Effector CD4-positive, alpha-beta T cell (primary cell): ENCODE measurements at places on chromosomes 6 and 20.

DNA sequence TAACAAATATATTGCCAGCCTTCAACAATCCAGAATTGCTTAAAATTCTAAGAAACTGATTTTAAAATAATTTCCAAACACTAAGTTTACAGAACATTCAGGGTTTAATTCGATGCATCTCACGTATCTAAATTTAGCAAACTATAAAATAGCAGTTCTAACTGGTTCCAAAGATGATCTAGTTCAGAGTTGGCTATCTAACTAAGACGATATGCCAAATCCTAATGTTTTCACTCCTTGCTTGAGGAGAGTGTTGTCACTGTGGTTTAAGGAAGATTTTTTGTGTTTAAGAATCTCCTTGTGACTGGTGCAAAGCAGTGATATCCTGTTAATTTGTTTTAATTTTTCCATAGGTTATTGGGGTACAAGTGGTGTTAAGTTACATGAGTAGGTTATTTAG lies 311.5 kb upstream of the ID4 start:
- no peak for DNase-seq

GRCh38 chr20:32999603-33000250 lies 4.5 kb downstream of the SUN5 start:
- DNase-seq = no peak

DNA sequence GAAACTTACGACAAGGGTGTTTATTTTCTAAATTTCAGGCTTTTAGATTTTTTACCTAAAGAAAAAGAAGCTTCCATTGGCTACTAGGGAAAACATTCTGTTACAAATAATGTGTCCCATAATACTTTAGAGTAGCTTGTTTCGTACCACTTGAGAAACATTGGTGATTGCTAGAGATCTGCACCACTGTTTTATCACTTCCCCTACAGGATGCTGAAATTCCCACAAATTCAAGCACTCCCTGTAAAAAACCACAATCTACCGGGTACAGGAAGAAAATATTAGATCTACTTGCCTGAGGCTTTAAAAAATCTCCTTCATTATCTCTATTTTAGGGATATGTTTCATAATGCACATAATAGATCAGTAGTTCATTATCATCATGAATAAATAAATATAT lies 29.9 kb downstream of the SEL1L2 start:
- no peak for DNase-seq

DNA sequence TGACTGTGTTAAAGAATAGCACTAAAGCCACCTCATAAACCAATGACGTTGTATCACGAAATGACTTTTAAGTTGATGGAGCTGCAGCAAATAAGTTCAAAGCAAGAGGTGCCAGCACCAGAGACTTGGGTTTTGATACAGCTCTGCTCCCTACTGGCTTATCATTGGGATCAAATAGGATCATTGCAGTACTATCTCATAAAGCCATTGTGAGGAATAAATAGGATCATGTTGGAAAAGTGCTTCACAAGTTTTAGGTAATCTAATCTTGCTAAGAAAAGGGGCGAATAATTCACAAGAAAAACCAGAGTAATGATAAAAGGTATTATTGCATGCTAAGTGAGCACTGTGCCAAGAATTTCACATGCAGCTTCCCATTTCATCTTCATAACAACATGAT lies 10.4 kb upstream of the CEP85L start:
- no peak for DNase-seq

DNA sequence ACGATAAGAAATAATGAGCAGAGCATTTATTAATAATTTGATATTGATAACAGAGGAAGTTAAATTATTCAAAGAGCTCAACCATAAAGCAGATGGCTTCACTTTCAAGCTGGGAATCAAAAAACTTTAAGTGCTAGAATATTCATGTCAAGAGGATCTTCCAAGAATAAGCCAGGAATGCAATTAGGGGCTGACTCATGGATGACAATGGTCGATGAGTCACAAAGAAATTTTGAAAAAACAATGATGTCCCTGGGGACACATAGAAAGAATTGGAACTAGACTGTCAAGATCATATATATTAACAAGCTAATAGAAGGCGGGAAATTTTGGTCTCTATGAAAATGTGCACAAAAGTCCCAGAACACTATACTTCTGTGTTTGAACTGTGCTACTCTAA lies 304.1 kb downstream of the LAMA2 start:
- DNase-seq = no peak

DNA sequence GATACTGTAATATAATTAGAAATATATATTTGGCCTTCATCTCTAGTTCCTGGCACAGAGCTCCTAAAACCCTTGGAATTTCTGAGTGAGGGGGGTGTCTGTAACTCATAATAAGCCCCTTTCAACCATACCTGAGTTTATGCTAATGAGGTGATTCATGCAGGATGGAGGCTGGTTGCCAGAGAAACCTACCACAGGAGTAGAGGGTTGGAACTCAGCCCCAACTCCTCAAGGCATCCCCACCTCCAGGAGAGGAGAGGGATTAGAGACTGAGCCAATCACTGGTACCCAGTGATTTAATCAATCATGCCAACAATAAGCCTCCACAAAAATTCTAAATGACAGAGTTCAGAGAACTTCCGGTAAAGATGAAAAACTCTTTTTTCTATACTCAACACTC lies 17.5 kb downstream of the UQCC1 start:
- DNase-seq = no peak

DNA sequence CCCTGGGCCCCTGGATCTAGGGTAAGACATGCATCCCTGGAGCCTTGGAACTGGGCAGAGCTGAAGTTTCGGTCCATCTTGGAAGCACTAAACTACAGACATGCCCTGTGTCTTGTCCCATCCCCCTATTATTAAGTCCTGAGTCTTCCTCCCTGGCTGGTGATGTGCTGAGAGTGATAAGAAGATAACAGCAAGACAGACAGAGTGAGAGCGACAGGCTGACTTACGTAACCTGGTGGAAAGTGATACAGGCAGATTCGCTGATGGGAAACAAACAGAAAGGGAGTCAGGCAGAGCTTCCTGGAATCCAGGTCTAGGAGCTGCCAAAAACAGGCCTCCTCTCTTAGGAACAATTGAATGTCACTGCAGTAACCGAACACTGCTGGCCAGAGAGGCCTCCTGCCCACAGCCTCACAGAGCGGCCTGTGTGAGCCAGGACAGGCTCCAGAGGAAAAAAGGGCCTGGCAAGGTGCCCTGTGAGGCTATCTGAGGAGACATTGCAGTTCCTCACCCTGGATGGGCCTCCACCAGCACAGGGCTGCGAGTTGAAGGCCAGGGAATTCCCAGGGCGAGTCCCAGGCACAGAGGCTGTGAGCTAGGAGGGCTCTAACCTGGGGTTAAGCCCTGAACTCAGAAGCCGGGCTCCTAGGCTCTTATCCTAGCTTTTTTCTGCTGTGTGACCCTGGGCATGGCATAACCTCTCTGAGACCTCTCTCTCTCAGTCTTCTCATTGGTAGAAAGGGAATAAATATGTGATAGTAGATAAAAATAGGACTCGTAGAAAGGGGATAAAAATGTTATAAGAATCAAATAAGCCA lies 34.2 kb upstream of the B4GALT5 start:
- DNase-seq = no peak

DNA sequence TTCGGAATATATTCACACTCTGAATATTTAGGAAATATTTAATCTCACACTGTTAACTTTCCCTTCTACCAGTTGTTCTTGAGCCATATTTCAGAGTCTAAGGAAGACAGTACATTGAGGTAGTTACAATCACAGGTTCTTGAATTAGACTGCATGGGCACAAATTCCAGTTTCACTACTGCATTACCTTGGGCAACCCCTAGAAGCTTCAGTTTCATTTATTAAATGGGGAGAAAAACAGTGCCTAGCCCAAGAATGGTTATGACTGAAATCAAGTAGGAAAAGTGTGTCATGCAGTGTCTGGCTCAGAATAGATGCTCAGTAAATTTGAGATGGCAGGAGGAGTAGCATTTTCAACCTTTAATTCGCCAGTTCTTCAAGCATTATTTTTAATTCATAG lies 124.5 kb upstream of the SAMD5 start:
- no peak for DNase-seq

- no peak for DNase-seq
Measured at GRCh38 chr6:74899416-74899815, 306.4 kb downstream of the COL12A1 start.

DNA sequence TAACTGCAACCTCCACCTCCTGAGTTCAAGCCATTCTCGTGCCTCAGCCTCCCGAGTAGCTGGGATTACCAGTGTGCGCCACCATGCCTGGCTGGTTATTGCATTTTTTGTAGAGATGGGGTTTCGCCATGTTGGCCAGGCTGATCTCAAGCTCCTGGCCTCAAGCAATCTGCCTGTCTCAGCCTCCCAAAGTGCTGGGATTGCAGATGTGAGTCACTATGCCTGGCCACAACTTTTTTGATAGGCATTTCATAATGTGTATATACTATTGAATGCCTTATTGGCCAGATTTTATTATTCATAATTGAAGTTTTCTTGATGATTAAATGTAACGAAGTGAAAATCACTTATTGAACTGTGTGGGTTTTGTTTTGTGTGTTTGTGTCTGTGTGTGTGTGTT lies 27.9 kb downstream of the FIG4 start:
- no peak for DNase-seq

DNA sequence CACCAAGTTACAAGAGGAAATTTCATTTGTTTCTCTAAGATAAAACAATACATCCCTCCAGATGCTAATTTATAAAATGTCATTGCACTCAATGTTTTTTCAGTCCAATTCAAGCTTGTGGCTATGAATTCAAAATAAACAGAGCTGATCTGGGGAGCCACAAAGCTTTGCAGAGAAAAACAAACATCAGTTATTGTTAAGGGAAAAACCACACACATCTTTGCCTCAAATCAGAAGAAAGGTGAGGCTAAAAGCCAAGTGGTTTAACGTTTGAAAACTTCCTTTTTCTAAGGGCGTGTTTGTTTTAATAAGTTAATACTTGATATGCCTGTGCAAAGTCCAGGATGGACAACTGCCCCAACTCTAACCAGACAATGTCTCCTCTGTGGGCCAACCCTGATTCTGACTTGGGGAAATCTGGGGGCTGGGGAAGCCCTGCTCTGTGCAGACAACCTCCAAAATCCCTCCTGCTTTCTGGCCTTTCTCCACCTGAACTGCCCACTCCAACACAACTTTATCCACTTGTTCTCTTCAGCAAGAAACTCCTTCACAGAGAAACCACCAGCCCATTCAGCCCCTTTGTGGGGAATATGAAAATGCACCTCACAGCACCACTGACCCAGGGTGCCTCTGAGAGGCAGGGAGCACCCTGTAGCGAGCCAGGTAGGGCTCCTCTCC lies 44.6 kb upstream of the NT5E start:
- no peak for DNase-seq

DNA sequence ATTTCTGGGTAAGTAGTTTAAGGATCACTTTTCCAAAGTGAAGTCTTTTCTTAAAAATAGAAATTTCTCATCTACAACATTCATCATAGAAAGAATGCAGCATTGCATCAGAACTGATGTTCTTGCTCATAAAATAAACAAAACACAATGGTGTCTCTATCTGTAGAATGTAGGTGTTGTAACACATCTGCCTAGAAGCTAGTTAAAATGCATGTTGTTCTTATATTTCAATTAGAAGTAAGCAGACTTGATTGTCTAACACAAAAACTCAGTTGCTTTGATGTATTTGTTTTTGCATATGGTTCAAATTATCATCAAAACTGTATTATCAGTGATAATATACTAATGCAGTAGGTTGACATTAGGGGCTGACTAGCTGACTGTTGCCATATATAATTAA lies 654.7 kb upstream of the FLRT3 start:
- no peak for DNase-seq

DNA sequence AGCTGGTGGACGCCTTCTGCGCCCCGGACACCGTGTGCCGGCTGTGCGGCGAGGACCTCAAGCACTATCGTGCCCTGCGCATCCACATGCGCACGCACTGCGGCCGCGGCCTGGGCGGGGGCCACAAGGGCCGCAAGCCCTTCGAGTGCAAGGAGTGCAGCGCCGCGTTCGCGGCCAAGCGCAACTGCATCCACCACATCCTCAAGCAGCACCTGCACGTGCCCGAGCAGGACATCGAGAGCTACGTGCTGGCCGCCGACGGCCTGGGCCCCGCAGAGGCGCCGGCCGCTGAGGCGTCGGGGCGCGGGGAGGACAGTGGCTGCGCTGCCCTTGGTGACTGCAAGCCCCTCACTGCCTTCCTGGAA lies 82.7 kb downstream of the SSR1 start:
- no peak for DNase-seq

- DNase-seq = peak; percentile 41
Measured at GRCh38 chr20:44070139-44070900, 116.7 kb downstream of the JPH2 start.

- DNase-seq = no peak
Measured at GRCh38 chr6:45535933-45536332, 158.2 kb upstream of the SUPT3H start.

DNA sequence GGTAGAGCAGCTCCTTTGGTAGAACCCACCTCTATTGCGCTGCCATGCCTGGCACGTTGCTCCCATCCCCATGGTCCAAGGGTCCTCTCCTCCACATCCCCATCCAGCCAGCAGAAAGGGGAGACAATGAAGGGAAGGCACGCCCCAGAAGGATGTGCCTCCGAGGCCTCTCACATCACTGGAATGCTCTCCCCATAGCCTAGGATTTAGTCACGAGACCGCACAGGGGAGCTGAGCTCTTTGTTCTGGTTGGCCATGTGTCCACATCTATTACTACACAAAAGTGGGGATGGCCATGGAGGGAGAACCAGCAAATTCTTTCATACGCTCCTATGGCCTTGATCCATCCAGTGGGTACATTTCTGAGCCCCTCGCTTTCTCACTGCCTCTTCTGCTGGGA lies 60.5 kb upstream of the SALL4 start:
- DNase-seq = no peak

- no peak for DNase-seq
Measured at GRCh38 chr20:53550280-53551187, 43.1 kb downstream of the ZNF217 start.

DNA sequence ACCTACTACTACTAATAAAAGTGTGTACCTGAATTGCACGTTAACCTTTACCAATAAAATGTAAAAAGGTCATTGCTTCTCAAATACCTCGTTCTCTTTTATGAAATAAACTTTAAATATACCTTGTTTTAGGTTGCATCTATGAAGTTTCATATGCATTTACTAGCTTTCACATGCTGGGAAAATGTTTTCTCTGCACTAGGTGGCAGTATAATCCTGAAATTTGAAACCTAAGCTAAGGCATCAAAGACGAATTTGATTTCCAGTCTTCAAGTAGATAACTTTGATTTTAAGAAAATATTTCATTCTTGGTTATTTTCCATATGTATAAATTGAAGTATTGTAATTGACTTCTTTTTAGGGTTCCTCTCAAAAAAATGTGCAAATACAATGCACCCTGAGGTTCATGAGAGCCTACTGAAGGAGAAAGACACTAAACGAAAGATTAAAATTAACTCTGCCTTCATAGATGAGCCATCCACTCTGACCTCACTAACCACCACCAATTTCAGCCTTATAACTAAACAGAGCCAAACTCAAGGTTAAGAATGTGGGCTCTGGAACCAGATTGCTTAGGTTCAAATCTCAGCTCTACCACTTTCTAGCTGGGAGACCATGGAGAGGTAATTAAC lies 7.3 kb upstream of the COL9A1 start:
- no peak for DNase-seq

GRCh38 chr6:146133866-146134265 lies 105.0 kb downstream of the GRM1 start:
- DNase-seq = no peak

GRCh38 chr6:133889557-133890403 lies 867 bp downstream of the TCF21 start:
- no peak for DNase-seq
